ENCODE measurements at places on chromosomes 5 and 9. TPM values are rescaled to one million over a fixed set of nuclear protein-coding genes. Genes with fewer than 3 reads are reported as not detected.

GMCL2 gene
- not detected for total RNA-seq

CTXN3 gene
- total RNA-seq, result not detected

FOXD4L3 gene
- not detected for total RNA-seq

ZFP37 gene
- total RNA-seq, result 1.7 TPM

IRX4 gene
- total RNA-seq, result not detected

SOX30 gene
- not detected for total RNA-seq

F2R gene
- 0.89 TPM for total RNA-seq

CKMT2 gene
- not detected for total RNA-seq

MEF2C gene
- total RNA-seq, result 0.09 TPM

DOK3 gene
- 14.9 TPM for total RNA-seq

DNAJB5 gene
- 9.3 TPM for total RNA-seq

CENPP gene
- 22.3 TPM for total RNA-seq

PPP1R26 gene
- total RNA-seq, result 0.54 TPM

NRARP gene
- 3.1 TPM for total RNA-seq

C5orf58 gene
- not detected for total RNA-seq

HMCN2 gene
- total RNA-seq, result not detected

LCN9 gene
- not detected for total RNA-seq

ZBTB26 gene
- 7.7 TPM for total RNA-seq

CREBRF gene
- 39.6 TPM for total RNA-seq

CCDC69 gene
- 21.0 TPM for total RNA-seq

HTR4 gene
- not detected for total RNA-seq

TLX3 gene
- total RNA-seq, result not detected

ACTBL2 gene
- not detected for total RNA-seq

NEUROG1 gene
- total RNA-seq, result not detected
